MCF 10A (cell line): ENCODE measurements at places on chromosomes 1 and 21.
A peak's percentile ranks its signal among the peaks of the same experiment; 100 is the strongest.

GRCh38 chr1:110462093-110462492 is 11.1 kb downstream of the PROK1 start:
- no peaks in the 10 kb centered on the region for H3K27me3 ChIP-seq
- peaks cover 11% of the 10 kb centered on the region for H3K4me1 ChIP-seq
- no peak overlapping the region for H3K4me3 ChIP-seq
- H3K36me3 ChIP-seq = no peaks in the 10 kb centered on the region
- no peak overlapping the region for H3K27ac ChIP-seq

GRCh38 chr1:112508278-112509004 is at the start of gene WNT2B:
TSS of gene WNT2B (plus strand) at chr1:112508965. CDS start at chr1:112509263, 298 bp downstream.
- no peaks in the 10 kb centered on the region for H3K36me3 ChIP-seq
- no peak within 1 kb of the TSS for H3K27ac ChIP-seq
- peak within 1 kb of the TSS; percentile 75 for H3K4me3 ChIP-seq

DNA sequence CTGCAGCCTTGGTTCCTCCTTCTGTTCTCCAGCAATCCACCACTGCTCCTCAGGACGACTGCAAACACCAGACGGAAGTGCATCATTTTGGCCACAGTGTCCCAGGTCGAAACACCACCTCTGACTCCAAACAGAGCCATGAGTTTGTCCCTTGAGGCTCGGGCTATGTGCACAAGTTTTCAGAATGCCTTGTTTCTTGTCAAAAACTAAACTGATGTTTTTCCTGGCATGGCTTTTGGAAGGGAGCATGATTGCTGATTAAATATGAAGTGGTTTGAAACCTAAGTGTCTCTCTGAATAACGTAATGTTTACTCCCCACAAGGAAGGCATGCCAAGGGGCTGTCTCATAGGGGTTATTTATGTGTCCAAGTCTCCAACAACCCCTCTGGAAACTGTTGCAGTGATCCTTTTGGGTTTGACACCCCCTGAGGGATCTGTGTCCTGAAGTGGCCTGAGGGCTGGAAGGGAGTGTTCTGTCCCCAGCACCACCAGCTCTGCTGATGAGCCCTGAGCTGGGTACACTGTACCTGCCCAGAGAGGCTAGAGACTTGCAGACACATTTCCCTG is 132.7 kb downstream of the PLPP3 start:
- H3K27ac ChIP-seq = no peak overlapping the region
- H3K36me3 ChIP-seq = no peaks in the 10 kb centered on the region
- peak; percentile 14 for DNase-seq

GRCh38 chr1:59900640-59901039 is 25.9 kb downstream of the CYP2J2 start:
- no peaks in the 10 kb centered on the region for H3K36me3 ChIP-seq
- H3K27me3 ChIP-seq = peaks cover 13% of the 10 kb centered on the region
- H3K27ac ChIP-seq = no peak overlapping the region
- H3K4me1 ChIP-seq = peaks cover 6% of the 10 kb centered on the region
- no peak overlapping the region for H3K4me3 ChIP-seq

DNA sequence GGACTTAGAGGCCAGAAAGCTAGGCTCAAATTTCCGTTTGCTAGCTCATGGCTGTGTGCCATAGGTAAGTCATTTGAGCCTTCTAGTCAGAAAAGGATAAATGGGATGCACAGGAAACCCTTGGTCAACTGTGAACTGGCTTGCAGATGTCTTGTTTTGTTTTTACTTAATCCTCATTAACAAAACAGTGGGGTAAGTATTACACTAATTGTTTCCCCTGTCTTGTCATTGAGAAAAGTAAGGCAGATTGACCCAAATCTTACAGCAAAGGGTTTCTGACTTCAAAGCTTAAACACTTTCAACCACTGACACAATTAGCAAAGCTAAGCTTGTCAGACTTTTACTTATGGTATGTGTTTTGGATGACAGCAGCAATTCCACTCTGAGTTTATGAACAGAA is 291.3 kb downstream of the NTNG1 start:
- H3K4me1 ChIP-seq = peaks cover 6% of the 10 kb centered on the region
- no peak overlapping the region for H3K27ac ChIP-seq
- no peak overlapping the region for H3K4me3 ChIP-seq
- H3K27me3 ChIP-seq = no peaks in the 10 kb centered on the region
- DNase-seq = no peak

- H3K36me3 ChIP-seq = no peaks in the 10 kb centered on the region
- peak overlapping the region; percentile 41 for H3K4me3 ChIP-seq
- peak overlapping the region; percentile 87 for H3K27ac ChIP-seq
- H3K27me3 ChIP-seq = no peaks in the 10 kb centered on the region
These were observed 24.9 kb upstream of the CTBS start for GRCh38 chr1:84598846-84599741.

DNA sequence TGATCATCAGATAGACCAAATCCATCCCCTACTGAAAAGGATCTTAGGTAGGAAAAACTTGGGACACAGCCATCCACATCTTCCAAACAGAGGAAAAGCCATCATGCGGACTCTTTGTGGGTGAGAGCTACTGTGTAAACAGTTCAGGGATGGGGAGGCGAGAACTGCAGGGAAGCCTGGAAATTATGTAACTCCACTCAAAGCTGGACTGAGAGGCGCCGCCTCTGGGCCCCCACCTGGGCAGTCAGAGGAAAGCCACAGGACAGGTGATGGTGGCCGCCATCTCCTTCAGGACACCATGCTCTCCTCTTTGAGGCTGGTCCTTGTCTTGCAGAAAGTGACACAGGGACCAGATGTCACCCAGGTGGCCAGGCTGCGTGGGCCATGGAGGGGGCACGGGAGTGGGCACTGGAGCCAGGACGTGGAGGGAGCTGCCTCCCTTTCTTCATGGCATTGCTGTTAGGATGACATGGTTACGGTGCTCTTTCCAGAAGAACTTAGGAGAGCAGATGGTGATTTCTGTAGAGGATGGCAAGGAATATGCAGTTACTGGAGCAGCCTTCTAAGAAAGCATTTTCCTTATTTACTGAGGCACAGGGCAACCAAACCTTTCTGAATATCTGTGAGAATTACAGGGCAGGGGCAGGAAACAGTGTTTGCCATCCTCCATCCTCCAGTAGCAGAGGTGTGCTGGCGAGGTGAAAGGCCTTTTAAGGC is 32.0 kb upstream of the TDRD10 start:
- H3K27ac ChIP-seq = no peak overlapping the region
- no peak overlapping the region for H3K4me3 ChIP-seq
- peaks cover 28% of the 10 kb centered on the region for H3K36me3 ChIP-seq
- H3K27me3 ChIP-seq = no peaks in the 10 kb centered on the region
- peaks cover 10% of the 10 kb centered on the region for H3K4me1 ChIP-seq

GRCh38 chr1:26787381-26787705 is 407 bp upstream of the PIGV start:
- H3K27ac ChIP-seq = peak overlapping the region; percentile 100
- no peaks in the 10 kb centered on the region for H3K27me3 ChIP-seq
- H3K36me3 ChIP-seq = peaks cover 14% of the 10 kb centered on the region
- no peak for DNase-seq
- H3K4me3 ChIP-seq = peak overlapping the region; percentile 97

DNA sequence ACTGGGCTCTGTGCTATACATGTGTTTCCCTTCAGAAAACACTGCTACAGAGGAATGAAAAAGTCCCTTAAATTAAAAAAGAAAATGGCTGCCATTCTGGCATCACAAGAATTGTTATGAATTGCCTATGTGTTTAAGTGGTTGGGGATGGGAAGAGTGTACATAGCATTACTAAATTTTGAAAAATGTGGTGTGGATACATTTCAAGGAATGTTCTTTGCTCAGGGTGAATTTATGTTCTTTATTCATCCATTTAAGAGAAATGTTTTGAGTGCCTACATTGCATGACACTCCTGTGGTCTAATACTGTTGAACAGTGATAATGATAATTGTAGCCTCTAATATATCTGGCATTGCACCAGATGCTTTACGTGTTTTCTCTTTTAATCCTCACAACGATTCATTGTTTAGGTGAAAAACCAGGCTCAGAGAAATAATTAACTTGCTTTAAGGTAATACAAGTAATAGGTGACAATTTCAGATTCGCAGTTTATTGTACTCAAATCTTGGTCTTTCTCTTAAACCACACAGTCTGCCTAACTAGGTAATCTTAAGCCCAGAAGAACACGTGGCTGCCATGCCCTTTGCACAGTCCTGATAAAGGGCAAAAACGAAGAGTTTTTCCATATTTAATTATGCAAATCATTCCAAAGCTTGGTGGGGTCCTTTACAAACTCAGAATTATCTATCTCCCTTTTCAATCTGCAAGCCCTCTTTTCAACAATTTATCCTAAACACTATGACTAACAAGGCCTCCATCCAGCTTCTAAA is 31.5 kb downstream of the DPT start:
- no peaks in the 10 kb centered on the region for H3K4me1 ChIP-seq
- no peaks in the 10 kb centered on the region for H3K27me3 ChIP-seq
- no peaks in the 10 kb centered on the region for H3K36me3 ChIP-seq
- H3K4me3 ChIP-seq = no peak overlapping the region

DNA sequence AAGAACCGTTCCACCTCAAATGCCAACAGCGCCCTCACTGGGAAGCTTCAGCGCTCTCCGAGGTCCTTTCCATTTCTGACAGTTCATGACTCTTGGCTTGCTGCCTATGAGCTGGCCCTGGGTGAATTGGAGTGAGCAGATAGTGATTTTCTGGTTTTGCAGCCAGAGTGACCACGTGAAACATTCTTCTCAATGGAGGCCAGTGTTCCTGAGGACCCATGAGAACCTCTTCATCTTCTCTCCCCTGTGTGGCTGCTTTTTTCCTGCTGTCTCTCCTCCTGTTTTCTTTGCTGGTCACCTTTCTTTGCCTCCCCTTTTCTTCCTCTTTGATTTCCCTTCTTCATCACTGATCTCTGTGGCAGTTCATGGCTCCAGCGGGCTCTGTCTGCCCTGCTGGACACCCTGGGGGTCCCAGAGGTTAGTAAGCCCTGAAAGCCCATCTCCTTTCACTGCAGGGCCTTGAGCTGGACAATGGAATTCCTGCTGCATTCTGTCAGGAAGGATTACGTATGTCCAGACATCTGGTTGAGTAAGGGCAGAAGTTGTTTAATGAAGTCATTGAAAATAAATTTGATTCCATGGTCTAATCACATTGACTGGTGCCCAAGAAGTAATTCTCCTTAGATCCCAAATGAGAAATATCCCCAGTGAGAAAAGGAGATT is 29.9 kb downstream of the VASH2 start:
- no peak overlapping the region for H3K27ac ChIP-seq
- no peak for DNase-seq
- no peak overlapping the region for H3K4me3 ChIP-seq
- no peaks in the 10 kb centered on the region for H3K4me1 ChIP-seq
- no peaks in the 10 kb centered on the region for H3K27me3 ChIP-seq

DNA sequence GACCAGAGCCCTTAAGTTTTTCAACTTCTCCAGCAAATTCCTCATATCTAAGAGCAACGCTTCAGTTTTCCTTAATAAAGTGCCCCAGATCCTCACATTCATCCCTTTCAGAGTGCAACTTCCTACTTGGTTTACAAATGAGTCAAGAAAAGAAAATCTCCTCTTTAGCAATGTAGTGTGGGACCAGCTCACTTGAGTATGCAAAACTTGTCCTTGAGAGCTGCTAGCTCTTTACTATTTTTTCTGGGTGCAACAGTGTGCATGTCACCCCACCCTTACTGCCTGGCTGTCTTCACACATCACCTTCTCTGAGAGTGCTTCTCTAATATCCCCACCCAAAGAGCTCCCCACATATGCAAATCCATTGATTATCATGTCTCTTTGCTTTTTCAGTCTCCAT is 203.1 kb upstream of the CAMK1G start:
- no peak overlapping the region for H3K27ac ChIP-seq
- H3K36me3 ChIP-seq = no peaks in the 10 kb centered on the region
- no peak for DNase-seq
- H3K4me1 ChIP-seq = peaks cover 58% of the 10 kb centered on the region

GRCh38 chr1:182877842-182878241 is 38.7 kb downstream of the DHX9 start:
- H3K27me3 ChIP-seq = no peaks in the 10 kb centered on the region
- H3K36me3 ChIP-seq = peaks cover 100% of the 10 kb centered on the region
- H3K4me3 ChIP-seq = no peak overlapping the region
- DNase-seq = no peak

GRCh38 chr21:21406921-21407320 is 408.7 kb downstream of the NCAM2 start:
- H3K27ac ChIP-seq = no peak overlapping the region
- no peaks in the 10 kb centered on the region for H3K36me3 ChIP-seq
- no peaks in the 10 kb centered on the region for H3K27me3 ChIP-seq
- H3K4me1 ChIP-seq = no peaks in the 10 kb centered on the region

- DNase-seq = no peak
- H3K4me1 ChIP-seq = no peaks in the 10 kb centered on the region
- H3K27ac ChIP-seq = no peak overlapping the region
- no peak overlapping the region for H3K4me3 ChIP-seq
- no peaks in the 10 kb centered on the region for H3K36me3 ChIP-seq
These were observed 56.4 kb downstream of the IVNS1ABP start for GRCh38 chr1:185260611-185261010.

GRCh38 chr1:107323784-107324183 is 182.9 kb downstream of the NTNG1 start:
- no peak for DNase-seq
- no peaks in the 10 kb centered on the region for H3K27me3 ChIP-seq
- H3K36me3 ChIP-seq = no peaks in the 10 kb centered on the region
- no peak overlapping the region for H3K27ac ChIP-seq
- peaks cover 11% of the 10 kb centered on the region for H3K4me1 ChIP-seq

GRCh38 chr21:36692835-36693488 is 6.0 kb upstream of the SIM2 start:
- no peaks in the 10 kb centered on the region for H3K27me3 ChIP-seq
- no peak for DNase-seq
- H3K4me3 ChIP-seq = no peak overlapping the region
- no peaks in the 10 kb centered on the region for H3K4me1 ChIP-seq
- no peak overlapping the region for H3K27ac ChIP-seq
- H3K36me3 ChIP-seq = no peaks in the 10 kb centered on the region

DNA sequence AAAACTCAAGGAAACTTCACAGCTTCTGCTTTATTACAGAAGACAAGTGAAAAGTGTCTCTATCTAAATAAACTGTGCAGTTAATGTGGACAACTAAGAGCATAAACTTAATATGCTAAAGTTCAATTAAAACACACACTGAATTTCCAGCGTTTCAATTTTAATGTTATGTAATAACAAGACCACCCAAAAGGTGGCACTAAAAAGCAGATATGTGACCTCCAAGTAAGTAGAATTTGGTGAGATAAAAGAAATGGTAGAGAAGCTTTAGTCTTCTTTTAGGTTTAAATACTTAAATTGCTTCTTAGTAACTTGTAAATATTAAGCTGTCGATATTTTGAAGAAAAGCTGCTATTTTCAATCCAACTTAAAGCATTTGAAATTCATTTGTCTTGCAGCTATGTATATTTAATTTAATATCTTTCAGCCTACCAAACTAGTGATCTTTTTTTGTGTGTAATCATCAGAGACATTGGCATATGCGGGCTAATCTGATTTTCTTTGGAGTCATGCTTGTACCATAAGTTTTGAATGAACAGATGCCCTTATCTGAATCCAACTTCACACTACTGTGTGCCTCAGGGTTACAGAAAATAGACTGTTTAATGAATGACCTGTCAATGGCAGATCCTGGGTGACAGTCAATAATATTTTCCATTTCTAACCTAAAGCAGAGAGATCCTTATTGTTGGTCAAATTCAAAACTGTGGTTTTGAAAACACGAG is 36.5 kb upstream of the ADAMTS1 start:
- no peaks in the 10 kb centered on the region for H3K27me3 ChIP-seq
- H3K4me1 ChIP-seq = no peaks in the 10 kb centered on the region
- peaks cover 5% of the 10 kb centered on the region for H3K36me3 ChIP-seq
- no peak overlapping the region for H3K4me3 ChIP-seq
- no peak overlapping the region for H3K27ac ChIP-seq
